Fibroblast of upper back skin (primary cell): ENCODE measurements at places on chromosomes 7 and 10.

DNA sequence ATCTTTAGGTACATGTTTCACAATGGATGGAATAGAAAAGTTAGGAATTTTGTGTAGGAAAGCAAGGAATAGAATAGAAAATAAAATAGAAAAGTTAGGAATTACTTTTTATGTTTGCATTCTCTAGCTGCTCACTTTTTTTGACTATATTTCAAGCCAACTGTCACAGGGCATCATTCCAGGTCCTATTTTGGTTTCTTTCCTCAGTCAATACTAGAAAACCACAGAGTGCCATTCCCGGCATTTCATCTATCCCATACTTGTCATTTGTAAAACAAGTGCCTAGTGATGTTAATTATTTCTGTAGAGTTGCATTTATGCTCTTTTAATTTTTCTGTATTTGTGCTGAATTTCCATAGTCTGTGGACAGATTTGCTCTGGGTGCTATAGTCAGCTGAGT, 66.2 kb downstream of the SDK1 start:
- DNase-seq, result peak; percentile 12

DNA sequence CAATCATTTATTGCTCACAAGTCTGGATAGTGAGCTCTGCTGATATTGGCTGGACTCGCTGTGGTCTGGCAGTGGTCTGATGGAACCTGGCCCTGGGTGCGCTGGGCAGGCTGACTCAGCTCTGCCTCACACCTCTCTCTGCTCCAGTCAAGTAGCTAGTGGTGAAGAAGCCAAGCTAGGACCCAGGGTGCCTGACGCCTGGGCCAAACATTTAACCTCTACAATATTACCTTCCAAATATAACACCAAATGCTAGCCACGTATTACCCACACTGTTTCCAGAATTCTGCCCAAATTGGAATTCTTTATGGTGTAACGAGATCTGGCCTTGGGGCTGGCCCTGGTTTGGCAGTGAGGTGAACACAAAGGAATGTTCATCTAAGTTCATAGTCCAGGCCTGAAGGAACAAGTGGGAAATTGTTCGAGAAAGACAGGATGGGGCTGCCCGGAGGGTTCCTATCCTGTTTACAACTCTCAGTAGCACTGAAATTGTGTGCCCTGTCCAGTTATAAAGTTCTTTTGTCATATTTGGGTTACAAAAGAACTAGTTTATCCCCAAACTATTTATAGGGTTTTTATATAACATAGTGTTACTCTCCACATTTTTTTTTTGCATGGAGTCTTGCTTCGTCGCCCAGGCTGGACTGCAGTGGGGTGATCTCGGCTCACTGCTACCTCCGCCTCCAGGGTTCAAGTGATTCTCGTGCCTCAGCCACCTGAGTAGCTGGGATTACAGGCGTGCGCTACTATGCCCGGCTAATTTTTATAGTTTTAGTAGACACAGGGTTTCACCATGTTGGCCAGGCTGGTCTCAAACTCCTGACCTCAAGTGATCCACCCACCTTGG, 16.3 kb downstream of the OR2AE1 start:
- DNase-seq, result peak; percentile 51

DNA sequence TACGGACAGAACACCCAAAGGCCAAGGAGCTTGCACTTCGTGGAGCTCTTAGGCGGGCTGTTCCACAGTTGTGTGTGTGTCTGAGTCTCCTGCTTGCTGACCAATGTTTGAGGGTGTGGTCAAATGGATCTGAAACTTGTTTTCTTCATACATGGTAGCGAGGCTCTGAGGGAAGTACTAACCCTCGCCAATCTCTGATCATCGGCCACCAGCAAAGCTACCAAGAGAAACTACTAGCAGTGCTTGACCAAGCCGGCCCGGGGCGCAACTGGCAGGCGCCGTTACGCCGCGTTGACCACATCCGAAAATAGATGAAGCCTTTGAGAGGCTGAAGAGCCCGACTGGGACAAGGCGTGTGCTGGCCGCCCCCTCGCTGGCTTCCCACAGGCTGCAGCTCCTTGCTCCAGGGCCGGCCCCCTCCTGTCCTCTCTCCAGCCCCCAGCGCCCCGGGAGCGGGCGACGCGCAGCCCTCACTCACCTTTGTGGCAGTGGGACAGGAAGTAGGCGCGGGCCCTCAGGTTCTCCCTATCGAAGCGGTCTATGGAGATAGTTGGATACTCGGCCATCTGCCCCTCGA, 384 bp downstream of the DCLRE1C start:
- peak; percentile 31 for DNase-seq

GRCh38 chr10:74047304-74047703, 49.4 kb downstream of the VCL start:
- DNase-seq, result peak; percentile 92

- no peak for DNase-seq
These were observed 568.2 kb downstream of the DNAJB6 start for GRCh38 chr7:157904866-157905570.

DNA sequence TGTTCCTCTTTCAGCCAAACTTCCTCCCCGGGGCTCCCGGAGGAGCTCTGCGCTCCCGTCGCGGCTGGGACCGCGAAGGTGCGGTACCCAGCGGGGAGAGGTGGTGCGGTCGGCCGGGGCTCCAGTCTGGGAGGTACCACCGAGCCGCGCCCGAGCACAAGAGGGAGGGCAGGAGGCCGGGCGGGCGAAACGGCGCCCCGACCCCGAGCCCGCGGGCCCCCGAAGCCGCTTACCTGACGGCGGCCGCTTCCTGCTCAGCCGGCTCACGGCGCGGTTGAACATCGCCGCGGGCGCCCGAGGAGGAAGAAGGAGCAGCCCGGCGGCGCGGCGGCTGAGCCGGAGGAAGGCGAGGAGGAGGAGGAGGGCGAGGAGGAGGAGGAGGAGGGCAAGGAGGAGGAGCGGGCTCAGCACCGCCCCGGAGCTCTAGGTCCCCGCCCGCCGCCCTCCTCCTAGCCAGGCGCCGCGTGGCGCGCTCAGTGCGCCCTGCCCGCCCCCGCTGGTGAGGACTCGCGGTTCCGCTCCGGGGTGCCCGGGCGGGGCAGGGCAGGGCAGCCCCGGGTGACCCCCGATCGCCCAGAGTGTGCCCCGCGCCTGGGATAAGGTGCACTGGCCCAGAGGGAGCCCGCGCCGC, at the start of gene RGS10:
Gene RGS10 (minus strand): TSS at position 363 of the 631 bp plus-strand sequence. CDS start 81 bp downstream, at position 282.
- peak; percentile 79 for DNase-seq

DNA sequence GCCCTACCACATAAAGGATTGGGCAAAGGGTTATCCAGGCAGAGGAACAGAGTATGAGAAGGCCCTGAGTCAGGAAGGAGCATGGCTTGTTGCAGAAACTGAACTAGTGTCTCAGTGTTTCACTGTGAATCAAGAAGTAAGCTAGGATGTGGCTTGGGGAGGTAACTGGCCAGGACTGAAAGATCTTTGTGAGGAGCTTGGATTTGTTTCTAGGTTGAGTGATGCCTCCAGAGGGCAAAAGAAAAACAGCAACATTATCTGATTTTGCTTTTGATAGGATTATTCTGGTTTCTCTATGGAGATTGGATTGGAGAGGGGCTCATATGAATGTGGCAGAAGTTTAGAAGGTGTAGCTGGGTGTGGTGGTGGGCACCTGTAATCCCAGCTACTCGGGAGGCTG, 137.9 kb upstream of the HDAC9 start:
- no peak for DNase-seq
